Foreskin keratinocyte (primary cell): ENCODE measurements at places on chromosomes 12 and 14. TPM values are rescaled to one million over a fixed set of nuclear protein-coding genes. Genes with fewer than 3 reads are reported as not detected.

DNA sequence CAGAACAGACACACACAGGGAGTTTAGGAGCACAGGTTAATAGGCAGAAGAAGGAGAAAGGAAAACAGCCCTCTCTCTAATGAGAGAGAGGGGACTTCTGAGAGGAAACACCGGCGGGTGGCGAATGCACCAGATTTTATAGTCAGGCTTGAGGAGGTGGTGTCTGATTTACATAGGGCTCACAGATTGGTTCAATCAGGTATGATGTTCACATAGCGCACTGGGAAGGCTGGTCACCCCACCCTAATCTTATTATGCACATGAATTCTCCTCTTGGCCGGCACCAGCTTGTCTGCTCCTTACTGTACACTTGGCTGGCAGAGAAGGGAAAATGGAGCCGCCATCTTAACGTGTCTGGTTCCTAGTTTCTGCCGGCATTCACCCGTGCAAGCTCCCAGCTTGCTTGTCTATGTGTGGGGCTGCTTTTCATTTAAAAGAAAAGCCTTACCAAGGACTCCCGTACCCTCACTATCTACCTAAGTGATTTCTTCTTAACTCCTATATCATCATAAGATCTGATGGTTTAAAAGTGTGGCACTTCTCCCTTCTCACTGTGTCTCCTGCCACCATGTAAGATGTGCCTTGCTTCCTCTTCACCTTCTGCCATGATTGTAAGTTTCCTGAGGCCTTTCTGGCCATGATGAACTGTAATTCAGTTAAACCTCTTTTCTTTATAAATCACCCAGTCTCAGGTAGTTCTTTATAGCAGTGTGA is 15.1 kb downstream of the BCAT1 start:
- DNase-seq: no peak

DNA sequence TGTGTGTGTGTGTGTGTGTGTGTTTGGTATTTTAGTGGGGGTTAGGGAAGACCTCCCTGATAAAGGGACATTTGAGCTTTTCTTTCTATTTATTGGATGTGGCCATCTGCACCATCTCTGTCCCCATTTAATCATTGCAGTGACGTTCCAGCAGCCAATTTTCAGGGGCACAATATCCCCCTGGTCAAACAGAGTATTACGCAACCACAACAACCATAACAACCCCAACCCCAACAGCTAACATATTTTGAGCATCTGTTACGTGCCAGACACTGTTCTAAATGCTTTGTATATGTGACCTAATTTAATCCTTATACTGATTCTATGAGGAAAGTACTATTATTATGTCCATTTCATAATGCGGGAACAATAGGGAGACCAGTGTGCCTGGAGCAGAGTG is 87.4 kb downstream of the TTC8 start:
- no peak for DNase-seq

- DNase-seq: no peak
Measured at GRCh38 chr12:130013771-130014484, 110.1 kb upstream of the TMEM132D start.

GRCh38 chr12:69330475-69331473 is 17.4 kb upstream of the LYZ start:
- DNase-seq: no peak

GRCh38 chr14:64878837-64879634 is 671 bp downstream of the SPTB start:
- DNase-seq: no peak

DNA sequence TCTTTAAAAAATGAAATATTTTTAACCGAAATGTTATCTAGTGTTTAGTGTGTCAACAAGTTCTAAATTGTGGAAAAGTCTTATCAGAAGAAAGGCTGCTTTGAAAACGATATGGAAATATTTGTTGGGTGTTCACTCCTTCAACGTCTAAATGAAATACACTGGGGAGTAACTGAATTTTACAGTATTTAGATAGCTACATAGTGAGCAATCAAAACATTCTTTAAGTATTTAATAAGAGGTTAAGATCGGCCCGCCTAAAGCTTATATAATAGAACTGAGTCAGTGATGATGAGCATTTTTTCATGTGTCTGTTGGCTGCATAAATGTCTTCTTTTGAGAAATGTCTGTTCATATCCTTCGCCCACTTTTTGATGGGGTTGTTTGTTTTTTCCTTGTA is 228.3 kb downstream of the RAD51B start:
- peak; percentile 32 for DNase-seq

DNA sequence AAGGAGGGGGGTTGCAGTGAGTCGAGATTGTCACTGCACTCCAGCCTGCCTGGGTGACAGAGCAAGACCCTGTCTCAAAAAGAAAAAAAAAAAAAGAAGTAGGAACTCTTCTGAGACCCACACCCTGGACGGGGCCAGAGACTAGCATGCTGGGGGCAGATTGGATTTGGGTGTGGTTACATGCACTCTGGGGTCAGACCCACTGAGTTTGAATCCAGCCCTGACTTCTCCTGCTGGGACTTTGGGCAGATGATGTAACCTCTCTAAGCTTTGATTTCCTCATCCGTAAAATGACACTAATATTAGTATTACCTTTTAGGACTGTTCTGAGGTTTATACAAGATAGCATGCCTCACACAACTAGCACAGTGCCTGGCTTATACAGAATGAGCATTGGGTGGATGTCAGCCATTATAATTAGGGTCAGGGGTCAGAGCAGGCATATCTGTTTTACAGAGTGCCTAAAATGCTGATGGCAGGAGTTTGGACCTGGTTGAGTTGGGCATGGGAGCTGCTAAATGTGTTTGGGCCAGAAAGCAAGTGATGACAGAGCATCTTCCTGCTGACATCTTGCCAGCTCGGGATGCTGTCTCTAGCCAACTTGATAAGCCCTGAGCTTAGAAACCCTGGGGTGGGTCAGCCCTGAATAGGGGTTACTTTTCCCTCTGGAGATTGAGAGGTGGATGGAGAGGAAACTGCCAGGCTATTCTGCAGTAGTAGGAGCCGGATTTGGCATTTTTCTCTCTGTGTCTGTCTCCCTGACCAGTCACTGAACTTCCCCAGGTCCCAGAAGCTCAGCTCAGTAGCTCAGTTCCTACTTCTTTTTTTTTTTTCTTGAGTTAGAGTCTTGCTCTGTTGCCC is 15.5 kb downstream of the TPCN1 start:
- DNase-seq: no peak

GRCh38 chr12:62716866-62717525 is 218.0 kb downstream of the PPM1H start:
- DNase-seq: no peak

GRCh38 chr12:108881953-108882352 is 2.1 kb downstream of the DAO start:
- DNase-seq: peak; percentile 80

The CCDC177 gene
- total RNA-seq: not detected in 2 replicates

The RNASE3 gene
- not detected in 2 replicates for total RNA-seq
